Retina (tissue), 1 donor: ENCODE measurements at places on chromosomes 5 and 9.

DNA sequence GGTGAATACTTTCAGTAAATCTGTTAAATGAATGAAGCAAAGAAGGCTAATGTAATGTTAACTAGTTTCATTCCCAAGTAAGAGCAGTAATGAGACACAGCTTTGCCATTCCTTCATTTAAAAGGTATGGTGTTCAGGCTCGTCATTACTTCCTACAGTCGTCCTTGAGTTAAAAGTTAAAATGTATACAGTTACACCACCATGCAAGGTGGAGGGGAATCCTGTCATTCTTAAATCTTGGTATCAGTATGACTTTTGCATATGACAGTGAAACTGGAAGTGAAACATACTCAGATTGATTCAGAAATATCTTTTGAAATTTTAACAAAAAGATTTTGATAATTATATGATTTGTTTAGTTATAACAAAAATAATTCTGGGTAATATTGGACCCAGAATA lies 25.9 kb downstream of the MTRR start:
- no peak for DNase-seq

- no peak for DNase-seq
Measured at GRCh38 chr9:129139993-129140396, 28.8 kb downstream of the PTPA start.

DNA sequence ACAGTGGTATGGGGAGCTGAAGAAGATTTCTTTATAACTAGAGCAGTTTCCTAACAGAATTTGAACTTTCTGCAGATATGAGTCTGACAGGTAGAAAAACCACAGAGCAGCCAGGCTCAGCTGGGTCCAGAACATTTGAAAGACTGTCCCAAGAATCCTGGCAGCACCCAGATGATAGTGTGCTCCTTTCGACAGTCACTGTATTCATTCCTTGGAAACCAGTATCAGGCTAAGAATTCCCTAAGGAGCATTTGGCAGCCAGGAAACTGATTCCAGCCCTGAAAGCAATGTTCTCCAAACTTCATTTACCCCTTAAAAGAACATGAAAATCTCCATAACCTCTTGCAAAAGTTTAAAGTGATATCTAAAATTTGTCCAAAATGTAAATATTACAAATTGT lies 123.0 kb upstream of the MTAP start:
- DNase-seq = no peak

GRCh38 chr5:8829323-8830029 lies 716.4 kb downstream of the SEMA5A start:
- DNase-seq = no peak

DNA sequence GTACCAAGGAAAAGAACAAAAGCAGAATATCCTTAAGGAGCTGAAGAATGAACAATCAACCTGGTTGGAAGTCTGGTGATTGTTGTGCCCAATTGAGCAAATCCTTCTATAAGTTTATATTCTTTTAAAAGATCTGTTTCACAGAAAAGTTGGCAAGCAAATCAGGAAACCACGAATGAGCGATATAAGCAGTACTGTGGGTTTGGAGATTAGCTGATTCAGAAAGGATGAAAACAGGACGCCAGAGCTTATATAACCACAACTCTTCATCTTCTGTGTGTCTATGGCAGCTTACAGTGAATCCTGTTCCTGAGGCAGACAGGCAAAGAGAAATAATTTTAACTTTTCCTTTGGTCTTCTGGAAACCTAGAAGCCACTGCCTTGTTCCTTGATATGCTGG lies 61.7 kb downstream of the SLC38A9 start:
- DNase-seq = no peak

GRCh38 chr9:92976431-92976830 lies 29.1 kb downstream of the FGD3 start:
- DNase-seq = no peak

DNA sequence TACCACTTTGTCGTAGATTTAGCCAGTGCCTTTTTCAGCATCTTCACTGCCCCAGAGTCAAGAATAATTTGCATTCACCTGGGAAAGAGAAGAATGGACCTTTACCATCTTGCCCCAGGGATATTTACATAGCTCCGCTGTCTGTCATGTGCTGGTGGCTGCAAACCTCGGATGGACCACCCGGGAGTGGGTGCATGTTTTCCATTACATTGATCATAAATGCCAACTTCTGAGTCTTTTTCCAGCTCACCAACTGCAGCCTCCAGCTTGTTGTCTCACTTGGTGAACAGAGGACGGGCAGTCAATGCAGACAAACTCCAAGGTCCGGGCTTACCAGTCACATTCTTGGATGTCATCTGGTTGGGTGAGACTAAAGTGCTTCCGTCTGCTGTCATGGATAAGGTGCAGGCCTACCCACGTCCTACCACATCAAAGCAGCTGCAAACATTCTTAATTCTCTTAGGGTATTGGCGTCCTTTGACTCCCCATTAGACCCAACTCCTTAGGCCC lies 155.8 kb upstream of the APC start:
- no peak for DNase-seq
